ENCODE measurements at places on chromosomes 6 and 20.
A peak's percentile ranks its signal among the peaks of the same experiment; 100 is the strongest.

DNA sequence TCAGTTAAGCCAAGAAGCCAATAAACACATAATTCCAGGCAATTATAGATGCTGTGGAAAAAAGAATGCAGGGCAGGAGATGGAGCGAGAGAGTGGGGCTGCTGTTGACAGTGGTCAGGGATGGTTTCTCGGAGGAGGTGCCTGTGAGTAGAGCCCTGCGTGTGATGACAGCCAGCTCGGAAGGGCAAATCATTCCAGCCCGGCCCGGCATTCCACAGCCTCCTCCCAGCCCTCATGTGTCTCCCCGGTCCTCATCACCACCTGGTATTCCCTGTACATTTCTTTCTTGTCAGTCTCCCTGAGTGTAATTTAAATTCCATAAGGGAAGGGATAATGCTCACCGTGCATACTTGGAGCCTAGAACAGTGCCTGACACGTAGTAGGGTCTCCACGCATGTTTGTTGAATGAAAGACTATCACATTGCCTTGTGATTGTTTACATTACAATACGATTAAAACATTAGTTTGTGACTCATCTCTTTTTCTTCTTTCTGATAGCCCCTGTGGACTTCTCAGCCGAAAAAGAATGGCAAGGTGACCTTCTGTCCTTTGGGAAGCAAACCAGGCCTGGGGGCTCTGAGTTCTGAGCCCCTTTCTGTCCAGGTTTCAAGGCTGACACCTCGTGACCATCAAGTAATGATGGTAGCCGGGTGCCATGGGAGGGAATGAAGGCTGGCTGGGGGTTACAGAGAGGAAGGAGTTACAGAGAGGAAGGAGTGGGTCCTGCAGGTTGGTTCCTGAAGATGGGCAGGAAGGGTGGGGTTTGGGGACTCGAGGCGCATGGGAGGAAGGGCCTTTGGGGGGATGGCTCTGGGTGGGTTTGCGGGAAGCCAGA, 379.5 kb upstream of the SULF2 start:
- DNase-seq = no peak

DNA sequence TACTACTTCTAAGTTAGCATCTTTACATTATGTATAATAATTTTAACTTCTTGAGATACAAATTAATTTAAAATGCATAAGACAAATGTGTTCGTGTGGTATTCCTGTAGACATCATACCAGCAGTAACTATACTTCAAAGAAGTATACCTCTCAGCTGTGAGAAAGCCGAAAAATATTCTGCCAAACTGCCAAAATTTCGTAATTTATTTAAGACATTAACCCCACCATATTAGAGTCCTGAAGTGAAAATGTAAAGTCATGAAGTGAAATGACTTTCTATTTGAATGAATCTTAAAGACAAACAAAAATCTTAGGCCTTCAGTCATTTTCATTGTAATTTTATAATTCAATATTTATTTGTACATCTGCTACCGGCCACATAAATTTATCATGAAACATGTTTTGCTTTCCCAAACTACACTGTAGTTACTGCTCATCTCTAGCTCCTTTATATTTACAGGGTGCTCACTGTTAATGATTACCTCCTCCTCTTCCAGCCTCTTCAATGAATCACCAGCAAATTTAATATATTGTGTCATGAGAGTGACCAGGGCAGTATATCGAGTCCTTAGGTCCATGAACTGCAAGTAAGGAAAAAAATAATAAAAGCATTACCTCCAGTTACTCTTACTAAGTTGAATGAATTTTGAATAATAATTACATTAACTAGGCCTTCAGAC, 18.5 kb downstream of the DST start:
- DNase-seq = no peak

GRCh38 chr20:40635971-40636370, 53.1 kb downstream of the MAFB start:
- no peak for DNase-seq

- DNase-seq = no peak
These were observed 995.1 kb downstream of the KIF16B start for GRCh38 chr20:15578113-15578512.

DNA sequence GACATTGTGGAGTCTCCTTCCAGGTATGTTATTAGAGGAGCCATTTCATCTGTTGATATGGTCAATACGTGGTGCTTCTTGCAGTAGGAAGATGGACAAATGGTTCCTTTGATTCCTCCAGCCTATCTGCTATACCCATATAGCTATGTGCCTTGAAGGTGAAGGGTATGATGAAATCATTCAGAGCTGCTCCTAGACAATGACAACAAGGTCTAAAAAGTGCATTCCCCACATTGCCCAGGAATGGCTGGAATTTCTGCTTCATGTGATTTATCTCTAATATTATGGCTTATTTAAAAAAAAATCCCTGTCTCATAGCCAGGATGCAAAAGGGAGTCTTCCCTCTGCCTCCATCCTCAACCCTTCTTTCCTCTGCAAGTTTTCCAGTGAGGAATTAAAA, 14.1 kb downstream of the DAAM2 start:
- DNase-seq = no peak

GRCh38 chr20:22619806-22620205, 35.4 kb upstream of the FOXA2 start:
- no peak for DNase-seq

GRCh38 chr6:37285861-37286311, 27.9 kb upstream of the TMEM217 start:
- DNase-seq = no peak

- no peak for DNase-seq
These were observed 39.7 kb downstream of the BCAS4 start for GRCh38 chr20:50834599-50835005.

DNA sequence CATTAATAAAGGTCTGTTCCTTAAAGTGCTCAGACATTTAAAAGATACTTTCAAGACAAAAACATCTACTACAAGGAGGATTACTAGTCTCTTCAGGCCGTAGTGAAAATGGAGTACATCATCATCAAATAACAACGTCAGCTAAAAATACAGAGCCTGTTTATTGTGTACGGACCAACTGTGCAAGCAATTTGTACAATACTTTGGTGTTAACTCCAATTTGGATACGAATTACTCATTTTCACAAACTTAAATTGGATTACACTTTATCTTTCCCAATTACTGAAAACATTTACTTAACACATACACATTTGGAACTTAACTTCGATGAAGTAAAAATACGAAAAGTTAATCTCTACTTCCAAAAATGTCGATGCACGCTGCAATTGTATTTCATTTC, 802 bp downstream of the CYP39A1 start:
- no peak for DNase-seq

- peak; percentile 69 for DNase-seq
These were observed 11.5 kb downstream of the FOXC1 start for GRCh38 chr6:1621070-1621701.

GRCh38 chr20:21570285-21570992, 56.6 kb upstream of the NKX2-2 start:
- DNase-seq = no peak

DNA sequence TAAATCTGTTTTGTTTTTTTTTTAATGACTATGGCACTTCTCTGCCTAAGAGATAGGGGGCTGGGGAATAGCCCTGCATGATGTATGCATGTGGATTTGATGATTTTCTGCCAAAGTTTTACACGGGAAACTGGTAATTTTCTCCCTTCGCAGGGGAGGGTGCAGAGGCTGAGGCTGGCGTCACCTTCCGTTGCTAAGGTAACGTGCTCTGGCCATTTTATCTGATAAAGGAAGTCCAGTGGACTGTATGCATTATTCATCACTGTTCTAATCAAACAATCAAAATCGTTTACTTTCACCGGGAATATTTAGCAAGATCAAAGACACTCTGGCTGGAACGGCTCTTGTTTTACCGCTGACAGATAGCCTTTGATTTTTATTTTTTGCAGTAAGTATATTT, 789 bp downstream of the PHACTR1 start:
- no peak for DNase-seq

DNA sequence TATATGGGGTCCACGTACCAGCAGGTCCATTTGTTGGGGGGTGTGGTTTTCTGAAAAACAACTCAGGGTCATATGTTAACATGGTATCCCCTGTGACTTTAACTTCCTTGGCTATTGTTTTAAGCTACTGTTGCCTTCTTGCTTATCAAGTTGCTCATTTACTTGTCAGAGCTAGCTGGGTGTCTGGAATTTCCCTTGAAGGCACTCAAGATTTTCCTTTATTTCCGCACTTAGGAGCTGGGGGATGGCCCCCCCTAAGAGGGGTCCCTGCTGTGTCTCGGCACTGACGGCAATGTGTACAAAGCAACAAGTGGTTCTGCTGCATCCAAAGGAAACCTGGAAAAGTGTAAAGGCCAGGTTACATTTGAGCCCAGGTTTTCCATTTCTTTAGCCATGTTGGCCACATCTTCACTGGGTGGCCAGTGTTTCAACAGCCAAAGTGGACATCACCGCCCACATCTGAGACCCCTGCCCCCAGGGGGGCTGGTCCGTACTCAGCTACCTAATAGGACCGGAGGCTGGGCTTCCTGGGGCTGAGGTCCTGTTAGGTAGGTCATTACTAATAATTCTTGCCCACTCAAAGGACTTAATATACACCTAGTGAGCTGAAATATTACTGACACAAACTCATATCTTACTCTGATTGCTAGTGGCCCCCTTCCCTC, 24.8 kb upstream of the SYNDIG1 start:
- DNase-seq = no peak

- DNase-seq = no peak
These were observed 793.9 kb upstream of the EPHA7 start for GRCh38 chr6:94213226-94213625.

DNA sequence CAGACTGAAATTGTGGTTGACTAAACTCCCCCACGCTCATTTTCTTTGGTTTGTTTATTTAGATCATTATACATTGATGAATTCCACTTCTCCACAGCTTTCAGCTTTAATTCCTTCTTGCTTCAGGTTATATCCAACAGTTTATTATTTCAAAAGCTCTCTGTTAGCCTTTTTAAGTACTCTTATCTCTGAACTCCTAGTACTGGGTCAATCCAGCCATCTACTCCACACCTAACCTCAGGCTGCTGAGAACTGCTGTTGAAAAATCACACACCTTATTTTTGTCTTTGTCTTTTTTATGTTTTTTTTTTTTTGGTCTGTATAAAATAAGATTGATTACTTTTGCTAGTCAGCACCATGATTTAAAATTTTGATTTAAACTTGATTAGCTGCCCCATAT, 32.9 kb downstream of the FLRT3 start:
- DNase-seq = no peak

DNA sequence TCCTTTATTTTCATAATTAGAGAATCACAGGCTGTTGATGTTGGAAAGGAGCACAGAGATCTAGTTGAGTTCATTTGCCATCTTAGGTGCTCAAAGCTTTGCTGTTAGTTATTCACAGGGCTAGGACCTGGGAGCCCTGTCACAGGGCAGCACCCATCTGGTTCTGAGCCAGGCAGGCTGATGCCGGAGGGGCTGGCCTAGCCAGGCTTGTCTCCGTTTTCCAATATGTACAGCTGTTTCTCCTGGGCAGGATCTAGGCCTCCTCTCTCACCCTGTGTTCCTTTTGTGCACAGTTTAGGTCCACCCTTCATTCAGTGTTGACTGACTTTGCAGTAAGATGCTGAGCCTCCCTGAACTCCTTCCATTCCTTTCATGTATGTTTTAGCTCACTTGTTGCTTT, 33.4 kb downstream of the LRRC1 start:
- DNase-seq = no peak

- DNase-seq = no peak
These were observed 255.4 kb downstream of the OGFRL1 start for GRCh38 chr6:71544028-71544427.

DNA sequence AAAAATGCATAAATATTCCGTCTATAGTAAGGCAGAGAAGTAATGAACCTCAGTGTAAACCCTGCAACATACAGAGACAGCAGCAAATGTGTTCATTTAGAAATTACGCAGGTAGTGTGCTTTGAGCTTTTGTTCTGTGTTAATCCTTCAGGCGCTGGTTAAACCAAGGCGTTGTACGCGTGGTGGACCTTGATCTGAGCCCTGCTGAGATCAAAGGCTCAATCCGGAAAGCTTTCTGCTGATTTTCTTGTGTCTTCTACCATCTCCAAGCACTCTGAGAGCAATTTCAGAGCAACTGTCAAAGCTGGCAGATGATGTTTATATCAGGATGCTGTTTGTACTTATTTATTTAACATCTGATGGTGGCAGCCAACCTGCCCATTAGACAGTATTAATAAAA, 382.8 kb downstream of the CDH26 start:
- no peak for DNase-seq

- no peak for DNase-seq
These were observed 16.0 kb downstream of the FOXP4 start for GRCh38 chr6:41561931-41562911.

- DNase-seq = peak; percentile 44
These were observed 435 bp downstream of the ZSWIM3 start for GRCh38 chr20:45857882-45858216.

DNA sequence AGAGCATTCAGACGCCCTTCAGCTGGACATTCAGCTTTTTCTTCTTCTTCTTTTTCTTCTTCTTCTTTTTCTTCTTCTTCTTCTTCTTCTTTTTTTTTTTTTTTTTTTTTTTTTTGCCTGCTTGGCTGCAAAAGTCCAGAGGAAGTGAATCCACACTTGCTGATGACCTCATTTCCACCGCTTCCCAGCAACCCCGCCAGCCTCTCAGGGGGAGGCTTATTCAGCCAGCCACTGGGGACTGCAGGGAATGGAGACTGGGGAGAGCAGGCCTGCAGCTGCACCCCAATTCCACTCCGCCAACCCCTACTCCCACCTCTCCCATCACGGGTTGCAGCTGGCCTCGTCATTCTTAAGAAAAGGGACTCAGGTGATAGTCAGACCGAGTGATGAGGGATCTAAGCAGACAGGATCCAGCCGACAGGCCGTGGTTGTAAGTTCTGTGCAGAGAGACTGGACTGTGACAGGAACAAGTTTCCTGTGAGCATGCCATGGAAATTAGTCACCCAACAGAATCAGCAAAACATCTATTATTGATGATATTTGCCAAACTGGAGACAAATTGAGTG, 59.0 kb upstream of the QKI start:
- no peak for DNase-seq

DNA sequence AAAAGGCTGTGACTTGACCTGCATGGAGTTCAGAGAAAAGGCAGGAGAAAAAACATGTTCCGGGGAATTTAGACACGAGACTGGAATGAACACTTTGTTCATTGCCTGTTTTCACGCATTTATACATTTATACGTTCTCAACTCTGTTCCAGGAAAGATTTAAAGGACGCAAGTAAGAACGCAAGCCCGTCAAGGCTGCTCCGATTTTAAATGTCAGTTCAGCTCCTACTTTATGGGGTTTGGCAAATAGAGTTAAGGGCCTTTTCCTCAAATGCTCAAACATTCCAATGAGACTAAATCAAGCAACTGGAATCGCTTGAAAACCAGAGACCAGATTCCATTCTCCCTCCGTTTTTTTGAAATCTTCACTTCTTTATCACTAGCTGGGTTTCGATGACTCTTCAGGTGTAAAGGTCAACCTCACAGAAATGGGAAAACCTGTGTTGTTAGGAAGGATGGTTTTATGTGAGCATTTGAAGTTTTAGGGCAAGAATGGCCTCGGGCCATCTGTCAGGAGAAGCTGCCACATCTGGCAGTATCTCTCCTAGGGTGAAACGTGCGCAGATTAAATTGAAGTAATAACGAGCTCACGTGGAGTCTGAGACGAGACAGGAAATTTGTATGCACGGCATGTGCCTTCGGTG, 24.9 kb downstream of the TTLL2 start:
- no peak for DNase-seq
